Stimulated activated CD4-positive, alpha-beta T cell treated with anti-CD3 and anti-CD28 coated beads, Interleukin-1b, Interleukin-23, amount 100 ng/mL, for 1 hour (primary cell): ENCODE measurements at places on chromosomes 7 and 10.

DNA sequence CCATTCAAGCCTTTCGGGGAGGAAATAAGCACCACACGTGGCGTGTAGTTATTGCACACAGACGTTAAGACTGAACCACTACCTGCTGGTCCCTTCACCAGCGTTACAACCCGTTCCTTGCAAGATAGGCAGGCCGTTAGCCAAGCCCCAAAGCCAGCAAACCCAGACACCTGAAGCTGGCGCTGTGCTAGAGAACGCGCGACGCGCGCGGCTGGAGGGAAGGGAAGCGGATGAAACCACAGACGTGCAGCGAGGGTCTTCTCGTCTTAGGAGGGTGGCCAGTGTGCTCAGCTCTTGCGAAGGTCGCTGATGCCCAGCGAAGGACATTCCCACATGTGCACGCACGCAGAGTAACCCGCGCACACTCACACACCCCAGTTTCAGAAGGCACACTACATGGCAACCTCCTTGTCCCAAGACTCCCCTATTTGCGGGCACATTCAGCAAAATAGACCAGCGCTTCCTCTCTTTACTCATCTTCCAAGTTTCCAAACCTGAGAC, 980 bp downstream of the TMEM26 start:
- DNase-seq, result no peak

DNA sequence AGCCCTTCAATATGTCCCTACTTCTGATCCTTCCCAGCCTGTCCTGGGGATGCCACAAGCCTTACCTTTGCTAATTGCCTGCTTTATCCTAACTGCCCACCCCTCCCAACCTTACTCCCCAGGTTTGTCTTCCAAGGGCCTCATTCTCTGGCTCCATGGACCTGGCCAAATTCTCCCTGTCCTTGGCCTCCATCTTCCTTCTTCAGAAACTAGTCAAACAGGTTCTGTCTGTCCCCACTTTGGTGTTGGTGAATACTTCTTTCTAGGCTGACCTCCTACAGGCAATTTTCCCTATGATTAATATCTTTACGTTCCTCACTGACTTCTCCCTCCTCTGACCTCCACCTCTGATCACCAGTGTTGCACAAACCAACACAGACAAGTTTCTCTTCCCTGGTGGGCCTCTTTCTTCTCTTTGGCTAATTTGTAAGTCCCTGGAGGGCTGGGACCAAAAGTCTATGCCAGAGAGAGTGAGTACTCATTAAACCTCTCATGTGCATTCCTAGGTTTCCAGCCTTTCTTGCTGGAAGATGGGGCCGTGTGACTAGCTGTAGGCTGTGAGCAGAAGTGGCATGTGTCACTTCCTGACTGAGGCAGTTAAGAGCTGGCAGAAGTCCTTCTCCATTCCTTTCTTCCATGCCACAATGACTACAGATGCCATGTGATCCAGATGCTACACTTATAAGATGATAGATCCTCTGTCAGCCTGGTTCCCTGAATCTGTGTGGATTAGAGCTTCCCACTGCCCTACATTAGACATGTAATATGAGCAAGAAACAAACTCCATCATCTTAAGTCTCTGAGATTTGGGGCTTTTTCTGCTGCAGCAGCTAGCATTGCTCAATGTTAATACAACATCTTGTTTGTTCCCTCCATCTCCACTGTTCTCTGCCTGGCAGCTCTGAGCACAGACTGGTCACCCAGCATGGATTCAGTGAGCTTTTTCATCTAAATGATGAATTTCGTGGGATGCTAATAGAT, 382.7 kb downstream of the RPS24 start:
- no peak for DNase-seq

- DNase-seq, result no peak
Measured at GRCh38 chr10:124946945-124947344, 5.0 kb downstream of the ZRANB1 start.

- no peak for DNase-seq
Measured at GRCh38 chr10:6222755-6223154, 20.0 kb downstream of the PFKFB3 start.

- DNase-seq, result no peak
Measured at GRCh38 chr10:4984971-4985594, 18.6 kb downstream of the AKR1C2 start.

DNA sequence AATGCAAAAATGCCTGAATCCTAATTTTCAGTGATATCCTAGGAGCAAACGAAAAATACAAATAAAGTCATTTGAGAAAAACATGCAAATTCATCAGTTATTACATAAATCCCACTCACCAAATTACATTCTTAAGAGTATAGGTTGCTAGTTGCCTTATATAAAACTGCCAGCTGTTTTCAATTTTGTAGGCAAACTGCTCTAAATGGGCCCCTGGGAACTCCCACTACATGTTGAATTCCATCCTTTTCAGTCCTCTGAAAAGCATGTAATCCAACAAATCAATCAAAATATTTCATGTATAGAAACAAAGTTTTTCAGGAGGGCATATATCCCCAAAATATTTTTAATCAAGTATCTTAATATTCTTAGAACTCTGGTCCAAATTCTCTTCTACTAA, 2.1 kb upstream of the JMJD1C start:
- no peak for DNase-seq

GRCh38 chr10:71840958-71841335, 10.1 kb downstream of the PSAP start:
- no peak for DNase-seq

DNA sequence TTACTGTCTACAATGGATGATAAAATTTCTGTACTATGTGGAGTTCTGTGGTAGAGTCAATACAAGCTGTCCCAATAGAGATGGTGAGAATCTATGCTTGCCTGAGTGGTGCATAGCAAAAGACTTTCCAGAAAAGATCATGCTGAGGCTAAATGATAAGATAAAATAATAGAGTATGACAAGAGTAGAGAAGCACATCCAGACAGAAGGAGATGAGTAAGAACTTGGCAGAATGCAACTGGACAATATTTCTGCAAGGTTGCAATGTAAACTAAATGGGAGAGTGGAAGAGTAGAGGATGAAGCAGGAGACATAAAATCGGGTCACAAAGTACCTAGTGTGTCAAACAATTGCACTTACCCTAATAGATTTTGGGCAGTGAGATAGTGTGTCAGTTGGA, 347.6 kb downstream of the MDFIC start:
- DNase-seq, result no peak

DNA sequence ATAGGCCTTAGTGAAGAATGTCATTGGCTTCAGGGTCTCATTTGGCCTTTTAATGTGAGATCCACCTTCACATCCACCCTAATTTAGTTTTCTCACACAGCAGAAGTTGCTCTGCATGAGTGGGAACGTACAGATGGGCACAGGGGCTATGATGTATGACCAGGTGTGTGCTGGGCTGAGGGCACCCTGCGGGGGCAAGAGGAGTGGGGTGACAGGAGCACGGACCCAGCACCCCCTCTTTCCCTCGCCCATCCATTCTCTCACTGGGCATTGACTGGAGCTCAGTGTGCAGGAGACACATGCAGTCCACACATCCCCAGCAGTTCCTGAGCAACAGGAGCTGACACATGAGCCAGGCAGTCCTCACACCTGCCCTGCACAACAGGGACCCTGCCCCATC, 95.1 kb upstream of the PPP2R2D start:
- no peak for DNase-seq

- DNase-seq, result no peak
Measured at GRCh38 chr10:119243488-119243887, 36.1 kb downstream of the GRK5 start.

- no peak for DNase-seq
Measured at GRCh38 chr10:131277969-131278368, 33.6 kb downstream of the TCERG1L start.

GRCh38 chr7:69932034-69932628, 333.9 kb downstream of the AUTS2 start:
- DNase-seq, result no peak

GRCh38 chr7:78006063-78006755, 207.6 kb downstream of the PHTF2 start:
- no peak for DNase-seq

DNA sequence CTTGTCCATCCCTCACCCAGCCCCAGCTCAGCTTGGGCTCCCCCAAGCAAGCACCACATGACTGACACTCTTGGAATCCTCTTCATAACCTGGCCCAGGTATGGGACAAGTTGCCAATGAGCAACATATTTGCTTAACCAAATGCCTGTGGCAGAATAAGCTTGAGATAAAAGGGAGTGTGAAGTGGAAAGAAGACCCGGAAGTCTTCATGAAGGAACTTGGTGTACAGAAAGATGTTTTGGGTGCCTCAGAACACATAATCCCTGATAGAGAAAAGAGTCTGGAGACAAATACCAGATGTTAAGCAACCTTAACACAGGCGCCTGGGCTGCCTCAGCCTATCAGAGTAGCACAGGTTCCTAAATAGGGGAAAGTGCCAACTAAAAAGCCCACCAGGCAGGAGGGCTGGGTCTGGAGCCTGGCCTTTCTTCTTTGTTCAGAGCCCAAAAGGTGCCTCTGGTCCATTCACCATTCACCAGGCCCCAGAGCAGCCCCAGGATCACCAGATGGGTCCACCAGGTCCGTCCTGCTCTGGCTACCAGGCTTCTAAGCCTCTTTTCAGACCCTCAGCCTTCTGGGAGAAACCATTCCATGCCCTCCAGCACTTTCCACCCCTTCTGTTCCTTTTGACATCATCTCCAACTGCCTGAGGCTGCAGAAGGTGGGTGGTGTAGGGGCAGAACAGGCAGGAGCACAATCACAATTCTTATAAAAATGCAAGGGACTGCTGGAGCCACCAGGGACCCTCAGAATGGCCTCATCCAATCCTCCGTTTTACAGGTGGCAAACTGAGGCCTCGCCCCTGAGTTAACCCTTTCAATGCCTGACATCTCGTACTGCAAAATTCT, 22.6 kb downstream of the KCNMA1 start:
- no peak for DNase-seq

GRCh38 chr10:43845121-43845520, 196.4 kb upstream of the ZNF32 start:
- DNase-seq, result no peak

DNA sequence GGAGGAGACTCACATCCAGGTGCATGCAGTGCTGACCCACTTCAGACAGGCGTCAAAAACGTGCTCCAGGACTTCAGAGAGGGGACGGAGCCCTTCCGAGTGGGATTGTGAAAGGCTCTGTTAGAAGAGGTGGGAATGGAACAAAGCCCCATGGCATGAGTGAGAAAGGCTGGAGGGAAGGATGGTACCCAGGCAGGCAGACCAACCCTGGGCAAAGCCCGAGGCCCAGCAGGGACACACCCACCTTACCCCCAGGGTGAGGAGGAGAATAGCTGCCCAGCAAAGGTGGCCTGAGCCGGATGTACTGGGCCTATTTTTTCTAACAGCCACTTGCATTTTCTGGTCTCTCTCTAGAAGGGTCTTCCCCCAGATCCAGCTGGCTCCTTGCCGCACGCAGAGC, 14.8 kb downstream of the CHAT start:
- no peak for DNase-seq

DNA sequence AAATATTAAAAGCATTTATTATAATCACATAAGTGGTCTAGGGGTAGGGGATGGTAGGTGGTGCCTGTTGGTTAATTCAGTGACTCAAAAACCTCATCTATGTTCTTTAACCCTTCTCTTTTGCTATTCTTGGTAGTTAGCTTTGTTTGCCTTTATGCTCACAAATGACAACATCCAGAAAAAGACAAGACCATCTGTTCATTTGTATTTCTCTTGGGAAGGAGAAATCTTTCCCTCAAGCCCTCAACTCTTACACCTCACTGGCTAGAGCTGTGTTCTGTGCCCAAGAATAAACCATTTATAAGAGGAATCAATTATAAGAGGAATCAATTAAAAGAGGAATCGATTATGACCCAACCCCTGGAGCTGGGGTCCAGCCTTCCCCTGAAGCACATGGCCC, 10.8 kb upstream of the IFRD1 start:
- DNase-seq, result no peak

DNA sequence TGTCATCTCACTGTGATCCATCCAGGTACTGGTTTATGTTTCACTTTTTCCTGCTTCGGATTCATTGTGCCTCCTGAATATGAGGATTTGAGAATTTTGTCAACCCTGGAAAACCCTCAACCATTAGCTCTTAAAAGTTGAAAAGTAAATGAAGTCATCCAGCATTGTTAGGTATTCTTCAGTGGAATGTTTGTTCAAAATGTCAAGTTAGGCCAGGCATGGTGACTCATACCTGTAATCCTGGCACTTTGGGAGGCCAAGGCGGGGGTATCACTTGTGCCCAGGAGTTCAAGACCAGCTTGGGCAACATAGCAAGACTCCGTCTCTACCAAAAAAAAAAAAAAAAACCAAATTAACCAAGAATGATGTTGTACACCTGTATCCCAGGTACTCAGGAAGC, 222.1 kb downstream of the NSUN6 start:
- DNase-seq, result no peak

DNA sequence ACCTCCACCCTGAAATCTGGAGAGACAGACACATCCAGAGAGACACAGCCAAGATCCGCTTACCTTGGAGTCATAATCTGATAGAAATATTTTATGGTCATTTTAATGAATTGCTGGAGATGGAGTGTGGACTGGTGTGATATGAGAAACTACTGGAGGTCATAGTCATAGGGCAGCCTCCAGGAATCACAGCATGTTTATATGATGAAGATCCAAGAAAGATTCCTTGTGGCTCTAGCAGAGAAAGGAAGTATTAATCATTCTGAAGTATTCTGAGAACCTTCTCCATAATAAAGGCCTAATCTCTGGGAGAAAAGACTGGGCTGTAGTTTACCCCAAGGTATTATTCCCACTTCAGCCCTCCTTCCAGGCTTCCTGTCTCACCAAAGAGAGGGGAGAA, 38.0 kb downstream of the POLR1F start:
- DNase-seq, result no peak

DNA sequence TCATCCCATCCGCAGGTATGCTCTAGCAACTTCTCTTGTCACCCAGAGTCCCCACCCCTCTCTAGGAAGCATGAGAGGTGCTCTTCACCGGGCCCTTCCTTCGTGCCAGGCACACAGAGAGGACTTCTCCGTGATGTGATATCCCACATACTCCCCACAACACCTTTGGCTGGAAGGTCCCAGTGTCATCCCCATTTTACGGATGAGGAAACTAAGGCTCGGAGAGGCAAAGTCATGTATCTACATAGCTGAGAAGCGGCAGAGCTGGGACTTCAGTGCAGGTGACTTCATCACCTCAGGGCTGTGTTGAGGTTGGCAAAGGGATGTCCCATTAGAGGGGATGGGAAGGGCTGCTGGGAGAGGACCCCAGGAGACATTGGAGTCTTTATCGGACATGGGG, 15.4 kb downstream of the TMEM270 start:
- no peak for DNase-seq
